Fibroblast of skin of right biceps (primary cell): ENCODE measurements at places on chromosomes 11 and 22.

DNA sequence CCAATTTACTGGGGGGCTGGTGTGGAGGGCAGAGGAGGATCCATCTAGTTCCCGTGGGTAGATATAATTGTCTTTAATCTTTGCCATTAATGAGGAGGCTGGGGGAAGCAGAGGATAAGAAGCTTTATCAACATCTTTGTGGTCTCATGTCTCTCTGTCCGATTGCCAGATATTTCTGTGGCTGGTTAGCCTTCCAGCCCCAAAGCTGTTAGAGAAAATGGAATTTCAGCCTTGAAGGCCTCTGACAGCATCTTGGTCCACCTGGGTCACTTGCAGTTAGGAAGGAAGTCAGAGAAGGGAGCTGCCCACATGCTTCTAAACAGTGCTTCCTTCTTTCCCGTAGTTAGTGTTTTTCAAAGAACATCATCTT, 56.9 kb downstream of the ABTB2 start:
- DNase-seq: no peak

- no peak for DNase-seq
These were observed 315.0 kb downstream of the BRD1 start for GRCh38 chr22:49512487-49513165.

DNA sequence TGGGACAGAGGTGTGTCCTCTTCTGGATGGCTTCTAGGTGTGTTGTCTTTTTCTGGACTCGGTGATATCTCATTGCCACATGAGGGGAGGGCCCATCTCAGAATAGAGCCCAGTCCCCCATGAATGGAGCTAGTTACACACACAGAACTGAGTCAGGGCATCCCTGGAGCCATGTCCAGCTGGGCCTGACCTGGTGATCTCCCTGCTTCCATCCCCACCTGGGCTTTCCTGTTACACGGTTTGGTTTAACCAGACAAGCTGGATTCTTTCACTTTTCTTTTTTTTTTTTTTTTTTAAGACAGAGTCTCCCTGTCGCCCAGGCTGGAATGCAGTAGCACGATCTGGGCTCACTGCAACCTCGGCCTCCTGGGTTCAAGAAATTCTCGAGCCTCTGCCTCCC, 6.1 kb upstream of the A4GALT start:
- DNase-seq: no peak

DNA sequence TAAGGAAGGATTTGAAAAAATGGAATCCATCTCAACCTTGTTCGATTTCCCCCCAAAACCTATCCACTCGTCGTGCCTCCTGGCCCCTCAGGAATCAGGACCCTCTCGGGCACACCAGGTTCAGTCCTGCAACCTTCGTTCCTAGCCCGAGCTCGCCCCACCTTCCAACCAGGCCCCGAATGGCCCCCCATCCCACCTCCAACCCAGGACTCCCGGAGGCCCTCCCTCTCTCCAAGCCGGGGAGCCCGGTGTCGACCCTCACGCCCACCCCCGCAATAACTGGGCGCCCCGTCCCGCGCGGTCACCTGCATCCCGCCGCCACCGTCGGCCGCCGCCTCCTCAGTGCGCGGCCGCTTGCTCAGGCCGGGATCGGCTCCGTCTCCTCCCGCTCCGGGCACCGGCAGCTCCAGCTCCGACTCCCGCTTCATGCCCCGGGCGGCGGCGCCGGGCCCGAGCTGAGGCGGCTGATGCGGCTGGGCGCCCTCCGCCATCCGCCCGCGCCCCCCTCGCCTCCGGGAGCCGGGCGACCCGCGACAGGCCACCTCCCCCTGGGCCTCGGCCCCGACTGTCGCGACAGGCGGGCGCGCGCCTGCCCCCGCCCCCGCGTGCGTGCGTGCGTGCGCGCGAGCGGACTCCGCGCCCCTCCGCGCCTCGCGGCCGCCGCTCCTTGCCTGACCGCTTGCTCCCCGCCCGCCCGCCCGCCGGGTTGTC, 534 bp downstream of the RBFOX2 start:
- DNase-seq: no peak

DNA sequence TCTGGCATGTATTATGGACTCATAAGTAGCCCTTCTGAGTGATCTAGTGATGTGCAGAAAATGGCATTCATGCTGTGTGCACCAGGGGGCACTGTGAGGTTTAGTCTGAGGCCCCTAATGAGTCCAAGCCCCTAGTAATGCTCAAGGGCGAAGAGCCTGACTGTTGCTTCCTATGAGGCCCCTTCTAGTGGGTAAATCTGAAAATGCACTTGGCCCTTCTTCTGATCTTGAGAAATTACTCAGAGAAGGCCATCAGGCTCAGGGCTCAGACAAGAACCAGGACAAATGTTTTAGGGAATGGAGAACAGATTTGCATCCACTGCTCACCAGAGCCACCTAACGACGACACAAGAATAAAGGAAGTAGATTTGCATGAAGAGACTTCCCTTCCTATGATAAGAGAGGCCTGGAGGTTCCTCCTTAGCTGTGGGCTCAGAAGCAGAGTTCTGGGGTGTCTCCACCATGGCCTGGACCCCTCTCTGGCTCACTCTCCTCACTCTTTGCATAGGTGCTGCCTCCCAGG, 75.8 kb downstream of the GGTLC2 start:
- peak; percentile 40 for DNase-seq

DNA sequence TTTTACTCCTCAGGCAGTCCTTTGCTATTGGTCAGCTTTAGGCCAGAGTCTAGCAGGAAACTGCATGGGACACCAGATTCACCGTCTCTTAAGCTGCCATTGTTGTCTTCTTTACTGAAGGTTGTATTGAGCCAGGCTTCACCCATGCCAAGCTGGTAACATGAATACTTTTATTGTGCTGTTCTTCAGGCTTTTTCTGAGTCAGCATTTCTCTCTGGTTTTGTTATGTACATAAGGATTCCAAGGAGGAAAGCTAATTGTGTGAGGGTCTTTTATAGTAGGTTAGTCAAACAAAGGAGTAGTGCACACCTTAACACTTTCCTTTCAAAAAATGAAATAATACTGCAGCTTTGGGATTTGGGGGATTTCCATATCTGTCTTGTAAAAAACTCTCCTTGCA, 252.8 kb downstream of the JRKL start:
- DNase-seq: no peak

DNA sequence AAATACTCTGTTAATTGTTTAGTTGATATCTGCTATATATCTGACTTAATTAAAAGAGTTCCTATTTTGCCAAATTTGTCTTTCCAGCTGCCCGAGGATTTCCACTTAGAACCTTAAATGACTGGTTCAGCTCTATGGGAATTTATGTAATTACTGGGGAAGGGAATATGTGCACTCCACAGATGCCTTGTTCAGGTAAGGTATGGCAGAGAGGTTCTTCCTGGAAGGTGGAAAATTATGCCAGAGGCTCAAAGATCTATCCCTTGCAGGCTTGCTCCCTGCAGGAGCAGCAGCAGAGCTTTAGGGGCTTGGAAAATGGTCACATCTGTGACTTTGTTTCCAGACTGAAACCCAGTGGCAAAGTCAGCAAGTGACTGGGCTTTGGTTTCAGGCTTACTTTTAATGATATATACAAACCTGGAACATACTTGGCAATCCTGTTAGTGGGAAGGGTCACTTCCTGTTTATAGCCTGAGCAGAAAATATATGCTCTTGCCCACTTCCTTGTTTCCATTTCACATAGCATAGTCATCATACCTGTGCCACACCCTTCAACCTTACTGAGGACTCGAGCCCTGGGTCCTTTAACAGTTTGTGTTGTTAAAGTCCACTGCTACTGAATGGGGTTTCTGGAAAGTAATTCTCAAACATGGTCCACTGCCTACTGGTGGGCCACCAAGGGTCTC, 23.7 kb downstream of the WBP2NL start:
- DNase-seq: no peak

GRCh38 chr22:28019881-28020861, 101.1 kb upstream of the PITPNB start:
- DNase-seq: peak; percentile 73

DNA sequence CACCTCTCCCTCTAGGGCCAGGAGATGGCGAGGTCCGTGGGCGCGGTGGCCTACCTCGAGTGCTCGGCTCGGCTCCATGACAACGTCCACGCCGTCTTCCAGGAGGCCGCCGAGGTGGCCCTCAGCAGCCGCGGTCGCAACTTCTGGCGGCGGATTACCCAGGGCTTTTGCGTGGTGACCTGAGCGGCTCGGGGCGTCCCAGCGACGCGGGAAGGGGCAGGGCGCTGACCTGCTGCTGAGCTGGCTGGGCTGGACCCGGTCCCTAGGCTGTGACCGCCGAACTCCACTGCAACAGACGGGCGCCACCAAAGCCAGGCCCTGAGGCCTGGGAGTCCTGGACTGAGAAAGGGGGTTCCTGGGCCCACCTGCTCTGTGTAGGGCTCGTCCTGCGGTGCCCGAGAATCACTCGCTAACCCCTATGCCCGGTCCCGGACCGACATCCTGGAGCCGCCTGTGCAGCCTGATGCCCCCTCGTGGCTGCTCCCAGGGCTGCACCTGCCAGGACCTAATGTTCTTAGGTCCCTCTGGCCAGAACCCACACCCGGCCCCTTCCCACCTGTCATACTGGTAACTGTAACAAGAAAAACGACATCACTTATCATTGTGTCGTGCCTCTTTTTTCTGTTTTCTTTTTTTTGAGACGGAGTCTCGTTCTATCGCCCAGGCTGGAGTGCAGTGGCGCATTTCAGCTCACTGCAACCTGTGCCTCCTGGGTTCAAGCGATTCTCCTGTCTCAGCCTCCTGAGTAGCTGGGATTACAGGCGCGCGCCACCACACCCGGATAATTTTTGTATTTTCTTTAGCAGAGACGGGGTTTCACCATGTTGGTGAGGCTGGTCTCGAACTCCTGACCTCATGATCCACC, 15.0 kb downstream of the RHOD start:
- peak; percentile 53 for DNase-seq

GRCh38 chr11:21928847-21929246, 264.0 kb upstream of the ANO5 start:
- no peak for DNase-seq

DNA sequence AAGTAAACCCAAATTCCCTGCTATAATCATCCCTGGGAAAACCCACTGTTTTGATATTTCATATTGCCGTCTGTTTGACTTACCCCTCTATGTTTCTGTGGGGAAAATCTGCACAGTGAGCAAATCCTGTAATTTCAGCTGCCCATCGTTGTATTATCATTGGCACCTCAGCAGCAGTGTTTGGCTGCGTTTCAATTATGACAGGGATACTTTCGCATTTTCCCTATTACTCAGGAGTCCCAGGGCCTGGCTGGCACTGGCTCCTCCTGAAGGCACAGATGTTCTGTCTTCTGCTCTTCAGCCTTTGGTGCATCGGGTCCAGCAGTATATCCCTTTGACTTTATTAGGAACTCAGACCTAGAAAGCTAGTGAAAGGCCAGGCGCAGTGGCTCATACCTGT, 12.2 kb upstream of the MMP12 start:
- DNase-seq: no peak

- no peak for DNase-seq
These were observed 78.8 kb upstream of the HORMAD2 start for GRCh38 chr22:30001459-30001858.

DNA sequence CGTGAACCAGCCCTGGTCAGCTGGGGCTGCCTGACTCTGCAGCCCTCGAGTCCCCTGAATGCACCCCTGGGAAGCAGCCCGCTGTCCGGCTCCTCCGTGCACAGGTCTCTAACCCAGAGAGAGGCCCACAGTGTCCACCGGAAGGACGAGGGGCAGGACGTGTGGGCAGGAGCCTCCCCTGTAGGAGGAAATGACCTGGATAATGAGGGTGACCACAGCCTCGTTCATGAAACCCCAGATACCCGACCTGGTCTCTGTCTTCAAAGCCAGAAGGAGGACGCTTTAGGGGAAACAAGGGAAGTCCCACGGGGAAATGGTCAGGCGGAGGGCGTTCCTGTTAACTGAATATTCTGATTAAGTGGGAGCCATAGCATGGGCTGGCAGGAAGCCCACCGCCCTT, 23.3 kb downstream of the LIF start:
- DNase-seq: no peak

- no peak for DNase-seq
These were observed 39.7 kb upstream of the ETS1 start for GRCh38 chr11:128626913-128627665.

DNA sequence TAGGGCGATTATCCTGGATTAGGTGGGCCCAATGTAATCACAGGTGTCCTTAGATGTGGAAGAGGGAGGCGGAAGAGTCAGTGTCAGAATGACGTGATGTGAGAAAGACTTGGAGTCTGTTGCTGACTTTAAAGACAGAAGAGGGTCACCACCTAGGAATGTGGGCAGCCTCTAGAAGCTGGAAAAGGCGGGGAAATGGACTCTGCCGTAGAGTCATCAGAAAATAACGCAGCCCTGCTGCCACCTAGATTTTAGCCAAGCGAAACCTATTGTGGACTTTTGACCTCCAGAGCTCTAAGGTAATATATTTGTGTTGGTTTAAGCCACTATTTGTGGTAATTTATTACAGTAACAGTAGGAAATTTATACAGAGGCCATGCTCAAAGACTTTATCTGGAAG, 4.8 kb downstream of the DDX10 start:
- DNase-seq: peak; percentile 28
